ENCODE measurements at places on chromosomes 7 and 10.
A peak's percentile ranks its signal among the peaks of the same experiment; 100 is the strongest.

GRCh38 chr10:30192846-30193608, 133.6 kb upstream of the JCAD start:
- no peak for DNase-seq

DNA sequence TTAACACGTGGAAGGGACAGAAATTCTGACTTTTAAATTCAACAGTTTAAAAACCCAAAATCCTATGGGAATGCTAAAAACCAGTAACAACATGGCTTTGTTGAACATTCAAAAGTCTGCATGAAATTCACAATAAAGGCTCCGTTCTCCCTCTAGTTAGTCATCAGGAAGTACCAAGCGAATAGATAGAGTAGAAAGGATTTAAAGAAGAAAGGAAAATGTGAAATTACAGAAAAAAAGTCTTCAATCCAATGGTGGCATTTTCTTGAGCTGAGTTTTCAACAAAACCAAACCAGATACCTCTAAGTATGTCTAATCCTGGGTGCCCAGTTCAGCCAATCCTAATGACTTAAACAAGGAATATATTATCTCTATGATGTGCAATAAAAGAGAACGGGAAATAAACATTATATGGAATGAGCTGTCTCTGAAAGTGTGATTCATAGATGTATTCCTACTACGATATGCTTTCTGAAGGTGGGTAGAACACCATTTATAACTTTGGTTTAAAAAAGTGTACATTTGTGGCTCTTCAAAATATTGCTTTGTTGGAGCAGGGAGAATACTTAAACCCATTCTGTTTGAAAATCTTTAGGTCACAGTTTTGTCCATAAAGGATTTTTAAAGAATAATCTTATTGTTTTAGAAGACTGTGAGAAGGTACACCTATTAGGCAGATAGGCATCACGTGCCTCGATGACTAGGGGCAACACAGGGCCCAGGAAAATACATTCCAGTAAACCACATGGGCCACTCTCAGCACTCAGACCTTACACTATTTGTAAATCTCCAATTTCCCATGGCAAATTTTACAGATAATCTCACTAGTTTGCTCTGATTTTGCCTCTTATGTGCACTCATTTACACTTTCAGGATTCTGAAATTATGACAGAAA, 87.7 kb downstream of the CUBN start:
- no peak for DNase-seq

DNA sequence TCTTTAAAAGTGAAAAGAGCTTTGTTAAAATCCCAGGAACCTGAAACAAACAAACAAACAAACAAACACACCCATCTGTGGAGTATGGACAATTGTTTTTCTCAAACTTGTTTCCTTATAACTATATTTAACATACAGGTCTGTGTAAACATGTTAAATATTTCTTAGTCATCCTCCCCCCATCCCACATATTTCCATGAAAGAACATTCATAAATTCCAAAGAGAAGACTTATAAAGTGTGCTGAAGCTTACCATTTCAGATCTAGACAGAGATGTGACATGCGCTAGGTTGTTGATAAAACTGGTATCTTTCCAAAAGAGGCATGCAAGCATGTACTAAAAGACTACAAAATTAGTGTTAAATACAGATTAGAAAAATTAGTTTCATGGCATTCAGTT, 6.5 kb downstream of the FKBP14 start:
- DNase-seq, result no peak

GRCh38 chr10:73494877-73495225, 973 bp downstream of the PPP3CB start:
- DNase-seq, result no peak

DNA sequence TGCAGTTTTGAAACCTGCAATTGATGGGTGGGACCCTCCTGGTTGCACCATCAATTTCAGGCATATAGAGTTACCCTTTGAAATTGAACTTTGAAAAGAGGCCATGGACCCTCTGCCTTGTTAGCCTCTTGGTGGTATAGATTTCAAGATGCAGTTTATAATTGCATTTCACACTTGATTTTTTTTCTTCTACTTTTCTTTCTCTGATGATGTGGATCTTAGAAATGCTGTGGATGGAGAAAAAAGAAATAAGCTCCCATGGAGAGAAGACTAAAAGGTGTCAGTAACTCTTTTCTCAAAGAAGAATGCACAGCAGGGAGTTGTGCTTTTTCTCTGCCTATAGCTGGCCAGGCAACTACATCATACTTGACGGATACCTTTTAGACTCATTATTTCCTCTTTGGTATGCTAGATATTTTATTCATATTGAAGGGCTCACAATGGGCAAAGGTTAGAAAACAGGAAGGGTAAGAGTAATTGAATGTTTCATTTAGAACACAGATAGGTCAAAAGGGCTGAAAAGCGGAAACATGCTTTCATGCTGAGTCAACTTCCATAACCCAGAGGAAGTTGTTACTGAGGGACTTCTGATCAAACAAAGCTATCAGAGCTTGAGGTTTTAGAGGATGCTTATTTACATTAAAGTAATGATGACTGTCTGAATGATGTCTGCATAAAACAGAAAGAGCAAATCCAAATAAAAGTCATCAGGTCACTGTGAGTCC, 773.2 kb upstream of the LRRN3 start:
- DNase-seq, result no peak

DNA sequence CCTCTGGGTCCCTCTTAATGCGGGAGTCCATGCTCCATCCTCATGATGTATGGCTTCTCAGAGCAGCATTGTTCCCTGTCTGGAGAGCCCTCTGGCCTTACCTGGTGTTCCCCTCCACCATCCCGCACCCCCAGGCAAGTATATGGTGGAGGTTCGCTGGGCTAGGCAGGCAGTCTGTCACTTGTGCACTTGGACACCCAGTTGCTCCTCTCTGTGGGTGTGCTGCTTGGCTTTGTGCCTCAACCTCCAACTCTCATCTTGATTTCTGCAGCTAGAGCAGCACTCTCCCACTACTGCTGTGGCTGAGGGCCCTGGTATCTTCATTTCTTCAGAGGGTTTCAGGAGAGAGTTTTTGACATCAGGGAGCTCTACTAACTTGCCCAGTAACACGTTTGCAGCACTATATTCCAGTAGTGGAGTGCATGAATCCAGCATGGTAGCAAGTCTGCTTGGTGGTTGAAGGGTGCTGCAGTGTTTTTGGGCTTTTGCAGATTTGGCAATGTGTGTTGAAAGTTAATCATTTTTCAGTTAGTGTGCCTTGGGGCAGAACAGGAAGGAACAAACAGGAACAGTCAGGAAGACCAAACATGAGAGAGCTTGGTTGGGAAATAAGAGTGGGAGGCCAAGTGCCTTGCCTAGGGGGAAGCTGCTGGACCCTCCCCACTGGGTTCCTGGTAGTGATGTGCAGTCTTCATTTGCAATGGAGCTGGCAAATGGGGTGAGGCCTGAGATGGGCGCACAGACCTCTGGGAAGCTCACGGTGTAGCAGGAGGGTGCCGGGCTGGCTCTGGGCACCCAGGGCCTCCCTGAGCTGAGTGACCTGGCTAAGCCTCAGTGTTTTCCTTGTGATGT, 37.4 kb downstream of the TSPAN14 start:
- no peak for DNase-seq

DNA sequence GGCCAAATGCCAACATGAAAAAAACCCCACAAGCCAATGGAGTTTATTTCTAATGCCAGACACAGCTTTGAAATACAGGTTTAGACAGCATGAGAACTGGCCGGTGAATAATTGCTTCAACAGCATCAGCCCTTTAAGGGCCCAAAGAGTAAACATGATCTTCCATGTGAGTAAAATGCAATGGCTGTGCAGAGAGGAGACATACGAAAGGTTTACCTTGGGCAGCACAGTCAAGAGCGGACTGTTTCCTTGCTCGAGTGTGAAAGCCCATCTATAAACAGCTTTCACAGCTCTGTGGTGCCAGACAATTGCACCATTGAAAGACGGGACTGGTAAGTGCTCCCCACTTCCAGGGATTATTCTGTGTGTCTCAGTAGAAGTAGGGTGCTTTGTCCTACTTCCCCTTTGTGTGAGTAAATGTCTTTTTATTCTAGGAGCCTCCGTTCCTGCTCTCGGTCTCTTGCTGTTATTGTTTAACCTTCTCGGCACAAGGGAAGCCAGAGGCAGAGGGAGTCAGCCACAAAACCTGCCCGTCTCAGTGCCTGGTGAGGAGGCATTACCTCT, 77.8 kb upstream of the KAT6B start:
- no peak for DNase-seq

DNA sequence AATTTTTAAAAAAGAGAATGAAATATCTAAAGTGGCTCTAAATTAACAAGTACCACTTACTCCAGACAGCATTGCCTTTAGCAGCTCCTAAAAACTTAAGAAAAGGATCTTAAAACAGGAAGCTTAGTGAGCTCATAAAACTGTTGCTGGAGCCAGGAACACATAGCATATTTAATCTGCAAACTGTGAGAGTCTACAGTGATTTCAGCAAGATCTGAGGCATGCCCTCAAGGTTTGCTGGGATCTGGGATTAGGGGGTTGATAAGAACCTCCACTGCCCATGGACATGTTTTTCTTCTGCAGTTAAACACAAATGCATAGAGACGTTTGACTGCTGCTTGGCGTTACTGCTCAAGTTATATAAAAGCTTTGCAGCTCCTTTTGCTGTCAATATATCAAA, 3.8 kb downstream of the GLI3 start:
- no peak for DNase-seq

GRCh38 chr10:59242057-59242456, 65.6 kb downstream of the PHYHIPL start:
- no peak for DNase-seq

GRCh38 chr10:51881213-51881612, 181.8 kb upstream of the CSTF2T start:
- DNase-seq, result no peak

DNA sequence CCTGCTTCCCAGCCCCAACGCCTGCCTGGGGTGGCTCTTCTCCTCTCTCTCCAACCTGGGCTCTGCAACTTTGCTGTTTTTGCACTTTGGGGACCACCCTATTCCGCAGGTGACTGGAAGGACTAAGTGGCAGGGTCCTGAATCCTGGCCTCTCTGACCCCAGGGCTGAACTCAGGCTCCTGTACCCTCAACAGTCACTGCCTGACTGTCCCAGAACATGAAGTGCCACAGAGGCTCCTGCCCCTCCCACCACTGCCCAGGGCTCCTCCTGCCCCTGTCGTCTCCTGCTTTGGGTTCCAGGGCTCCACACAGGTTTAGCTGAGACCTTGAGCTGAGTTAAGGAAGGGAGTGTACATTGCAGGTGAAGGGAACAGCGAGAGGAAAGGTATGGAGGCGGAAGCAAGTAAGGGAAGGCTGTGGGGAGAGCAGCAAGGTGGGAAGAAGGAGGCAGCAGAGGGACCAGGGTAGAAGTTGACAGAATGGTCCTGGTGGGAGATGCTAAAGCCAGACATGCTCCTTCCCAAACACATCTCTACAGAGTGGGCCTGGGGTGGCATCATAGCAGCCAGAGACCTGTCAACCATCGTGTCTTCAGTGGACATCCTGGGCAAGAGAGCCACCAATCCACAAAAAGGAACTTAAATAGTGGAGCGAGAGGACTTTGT, 5.7 kb upstream of the GRID1 start:
- DNase-seq, result no peak

DNA sequence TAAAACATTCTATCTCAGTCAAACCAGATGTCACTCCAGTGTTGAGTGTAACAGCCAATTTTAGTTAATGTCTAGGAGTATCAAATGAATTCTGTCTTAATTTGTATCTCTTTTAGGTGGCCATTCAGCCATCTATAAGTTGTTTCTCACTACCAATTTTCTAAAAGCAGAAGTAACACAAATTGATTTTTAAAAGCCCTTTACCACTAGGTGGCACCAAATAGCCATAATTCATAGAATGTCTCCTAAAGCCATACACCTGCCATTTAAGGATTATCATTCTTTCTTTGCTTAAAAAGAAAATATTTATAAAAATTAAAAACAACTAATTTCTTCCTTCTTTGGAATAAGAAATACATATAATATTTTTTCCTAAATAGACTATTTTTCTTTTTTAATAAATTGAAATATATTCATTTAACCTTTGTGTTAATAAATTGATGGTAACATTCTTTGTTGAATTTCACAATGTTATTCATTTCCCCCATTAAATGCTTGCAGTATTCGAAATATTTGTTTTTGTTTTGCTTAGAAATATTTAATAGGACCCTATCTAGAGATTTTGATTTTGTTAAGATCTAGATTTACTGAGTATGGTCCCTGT, 107.8 kb upstream of the PPP1R3A start:
- peak; percentile 2 for DNase-seq

- DNase-seq, result no peak
Observed at GRCh38 chr7:98399890-98400541, 874 bp downstream of the BAIAP2L1 start.

DNA sequence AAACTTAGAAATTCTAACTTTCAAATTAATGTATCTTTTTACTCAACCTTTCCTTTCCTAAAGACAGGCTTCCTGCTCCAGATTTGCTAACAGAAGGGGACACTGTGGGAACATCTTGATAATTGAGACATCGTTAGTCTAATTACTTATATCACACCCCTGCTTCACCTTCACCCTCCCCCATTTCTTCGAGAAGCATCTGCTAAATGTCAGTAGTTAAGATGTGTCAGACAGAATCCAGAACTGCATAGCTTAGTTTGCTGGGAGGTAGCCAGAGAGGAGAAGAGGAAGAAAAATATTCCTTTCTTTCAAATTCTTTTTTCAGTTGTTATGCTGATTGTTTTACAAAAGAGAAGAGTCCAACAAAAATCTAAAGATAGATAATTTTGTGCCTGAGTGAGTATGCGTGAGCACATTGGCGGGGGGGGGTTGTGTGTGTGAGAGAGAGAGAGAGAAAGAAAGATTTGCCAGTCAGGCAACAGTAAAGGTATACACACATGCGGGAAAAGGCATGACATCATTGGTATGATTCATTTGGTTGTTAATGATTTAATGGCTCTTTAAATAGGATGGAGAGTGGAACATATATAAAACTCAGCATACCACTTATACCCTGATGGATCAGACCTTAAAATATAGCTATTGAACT, 192.4 kb downstream of the PTN start:
- DNase-seq, result no peak

DNA sequence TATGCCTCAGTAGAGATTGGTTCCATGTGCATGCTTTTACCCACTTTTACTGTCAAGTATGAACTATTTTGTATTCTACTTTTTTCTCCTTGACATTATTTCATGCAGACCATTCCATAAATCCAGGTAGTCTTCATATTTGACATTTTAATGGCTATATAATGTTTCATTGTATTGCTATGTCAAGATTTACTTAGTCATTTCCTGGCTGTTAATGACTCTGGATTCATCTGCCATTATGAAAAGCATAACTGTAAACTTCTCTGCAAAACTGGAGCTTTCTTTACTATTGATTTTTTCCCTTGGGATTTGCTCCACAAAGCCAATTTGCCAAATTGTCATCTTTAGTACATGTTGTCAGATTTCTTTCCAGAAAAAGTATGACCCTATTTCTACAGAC, 6.8 kb upstream of the MSRB2 start:
- DNase-seq, result no peak

- DNase-seq, result no peak
Observed at GRCh38 chr10:17038627-17039026, 91.0 kb downstream of the CUBN start.

DNA sequence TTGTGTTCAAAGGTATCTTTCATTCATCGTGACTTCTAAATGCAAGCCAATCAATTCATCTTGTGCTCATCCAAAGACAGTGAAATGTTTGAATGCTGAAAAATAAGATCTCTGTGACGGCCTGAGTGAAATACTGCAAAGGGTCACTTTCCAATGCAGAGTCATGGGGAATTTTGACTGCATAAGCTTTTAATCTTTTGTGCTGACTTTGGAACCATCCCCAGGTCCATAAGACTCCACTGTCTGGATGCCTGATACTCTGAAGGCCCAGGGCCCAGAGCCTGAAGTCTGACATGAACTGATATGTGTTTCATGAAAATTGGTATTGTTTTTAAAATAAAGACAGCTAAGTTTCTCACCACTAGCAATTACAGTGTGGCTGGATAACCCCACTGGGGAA, 39.0 kb downstream of the PPP1R3C start:
- no peak for DNase-seq

GRCh38 chr10:42519761-42520460, 118.5 kb downstream of the ZNF33B start:
- no peak for DNase-seq
